ENCODE measurements at places on chromosomes 5 and 9. TPM values are rescaled to one million over a fixed set of nuclear protein-coding genes. Genes with fewer than 3 reads are reported as not detected.

Gene PRUNE2
- 0.09 TPM for total RNA-seq

Gene TAL2
- total RNA-seq = 0.45 TPM

Gene OTP
- total RNA-seq = 0.08 TPM

Gene MYMK
- not detected for total RNA-seq

Gene PCA3
- not detected for total RNA-seq

Gene KIF3A
- 11.1 TPM for total RNA-seq

Gene CREBRF
- total RNA-seq = 3.5 TPM

Gene KIF27
- 1.5 TPM for total RNA-seq

Gene CENPH
- 25.3 TPM for total RNA-seq
